Activated T-cell treated with anti-CD3 and anti-CD28 coated beads, Interleukin-2, amount 50 U/mL, for 72 hours (primary cell): ENCODE measurements at places on chromosomes 2 and 18. TPM values are rescaled to one million over a fixed set of nuclear protein-coding genes. Genes with fewer than 3 reads are reported as not detected.

DNA sequence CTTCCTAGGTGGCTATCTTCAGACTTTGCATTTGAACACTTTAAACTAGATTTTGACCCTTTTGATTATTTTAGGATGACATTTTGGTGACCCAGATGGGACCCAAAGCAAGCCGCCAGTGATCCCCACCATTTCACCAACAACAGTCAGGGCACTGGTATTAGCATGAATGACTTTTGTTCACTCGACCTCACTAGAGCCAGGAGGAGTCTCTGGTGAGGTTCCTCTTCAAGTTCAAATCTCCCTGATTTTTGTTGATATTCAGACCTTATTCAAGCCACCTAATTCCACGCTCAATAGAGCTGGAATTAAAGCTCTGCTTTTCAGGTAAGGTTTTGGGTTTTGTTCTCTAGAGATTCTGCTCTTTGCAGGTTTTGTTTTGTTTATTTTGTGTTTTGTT lies 202.3 kb downstream of the MREG start:
- DNase-seq, result no peak
- H3K27me3 ChIP-seq, result no peaks in the 10 kb centered on the region
- H3K4me1 ChIP-seq, result peaks cover 15% of the 10 kb centered on the region
- no peaks in the 10 kb centered on the region for H3K36me3 ChIP-seq

GRCh38 chr2:235552671-235553070 lies 58.8 kb downstream of the AGAP1 start:
- no peaks in the 10 kb centered on the region for H3K4me1 ChIP-seq
- no peaks in the 10 kb centered on the region for H3K36me3 ChIP-seq
- DNase-seq, result no peak
- peaks cover 18% of the 10 kb centered on the region for H3K27me3 ChIP-seq
- H3K27ac ChIP-seq, result no peak overlapping the region

GRCh38 chr18:24964216-24964615 lies 387.8 kb downstream of the ZNF521 start:
- H3K36me3 ChIP-seq, result no peaks in the 10 kb centered on the region
- H3K27me3 ChIP-seq, result no peaks in the 10 kb centered on the region
- DNase-seq, result no peak
- no peaks in the 10 kb centered on the region for H3K4me1 ChIP-seq
- H3K27ac ChIP-seq, result no peak overlapping the region

DNA sequence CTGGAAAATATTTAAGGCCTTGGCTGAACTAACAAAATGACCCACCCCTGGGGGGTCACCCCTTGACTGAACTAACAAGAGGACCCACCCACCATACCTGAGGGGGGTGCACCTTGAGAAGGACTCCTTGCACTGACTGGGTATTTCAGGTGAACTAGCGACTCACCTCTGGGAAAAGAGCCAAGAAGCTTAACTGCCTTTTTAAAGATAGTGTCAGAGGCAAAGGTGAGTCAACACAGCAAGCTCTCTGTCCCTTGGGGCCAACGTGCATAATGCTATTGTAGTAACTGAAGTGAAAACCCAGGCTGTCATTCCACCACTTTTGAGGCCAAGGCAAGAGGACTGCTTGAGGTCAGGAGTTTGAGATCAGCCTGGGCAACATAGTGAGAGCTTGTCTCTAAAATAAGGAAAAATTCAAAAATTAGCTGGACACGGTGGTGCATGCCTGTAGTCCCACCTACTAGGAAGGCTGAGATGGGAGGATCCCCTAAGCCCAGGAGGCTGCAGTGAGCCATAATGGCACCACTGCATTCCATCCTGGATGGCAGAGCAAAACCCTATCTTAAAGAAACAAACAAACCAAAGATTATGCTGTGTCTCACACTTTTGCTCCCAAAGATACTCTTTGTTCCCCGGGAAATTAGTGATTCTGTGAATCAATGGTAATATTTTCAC lies 36.4 kb upstream of the ZCCHC2 start:
- peaks cover 19% of the 10 kb centered on the region for H3K27me3 ChIP-seq
- DNase-seq, result peak; percentile 52
- H3K27ac ChIP-seq, result no peak overlapping the region
- peaks cover 1% of the 10 kb centered on the region for H3K36me3 ChIP-seq
- peaks cover 20% of the 10 kb centered on the region for H3K4me1 ChIP-seq

Gene ZC3H15
- 71.8 TPM for total RNA-seq
